ENCODE measurements at places on chromosomes 6 and 20.

DNA sequence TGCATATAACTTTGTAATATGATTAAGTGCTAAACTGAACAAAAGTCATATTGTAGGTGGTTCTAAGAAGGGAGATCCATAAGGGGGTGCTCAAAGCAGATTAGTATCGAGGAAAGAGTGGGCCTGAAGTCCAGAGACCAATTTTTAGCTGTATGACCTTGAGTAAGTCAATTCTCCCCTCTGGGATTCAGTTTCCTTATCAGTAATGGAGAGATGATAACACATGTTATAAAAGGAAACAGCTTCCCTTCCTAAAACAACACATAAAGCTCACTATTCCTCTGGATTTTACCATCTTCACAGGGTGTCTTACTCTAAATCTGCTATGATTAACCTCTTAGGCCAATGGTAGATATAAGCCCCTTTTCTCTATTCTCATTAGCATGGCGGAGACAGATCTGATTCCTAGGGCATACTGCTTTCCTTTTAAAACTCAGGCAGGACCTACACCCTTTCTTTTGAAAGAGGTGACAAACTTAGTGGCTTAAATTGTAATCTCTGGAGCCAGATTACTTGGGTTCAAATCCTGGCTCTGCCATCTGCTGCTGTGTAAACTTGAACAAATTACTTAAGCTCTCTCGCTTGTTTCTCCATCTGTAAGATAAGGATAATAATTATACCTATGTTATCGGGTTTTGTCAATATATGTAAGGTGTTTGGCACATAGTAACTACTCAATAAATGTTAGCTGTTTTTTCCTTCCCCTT is 39.5 kb downstream of the ACSS2 start:
- no peak for DNase-seq

DNA sequence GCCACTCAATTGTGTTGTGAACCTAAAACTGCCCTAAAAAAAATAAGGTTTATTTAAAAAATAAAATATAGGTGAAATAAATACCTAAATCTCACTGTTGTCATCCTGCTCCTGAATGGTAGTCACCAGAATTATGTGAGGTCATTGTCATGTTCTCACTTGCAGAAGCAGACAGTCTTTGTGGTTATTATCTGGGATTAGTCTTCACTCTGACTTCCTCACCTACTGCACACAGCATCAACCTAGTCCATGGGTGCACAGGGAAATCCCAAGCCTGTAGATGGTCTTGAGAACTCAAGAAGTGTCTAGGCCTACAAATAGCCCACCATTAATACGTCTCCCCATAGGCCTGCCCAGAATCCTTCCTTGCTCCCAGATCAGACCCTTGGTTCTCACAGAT is 97.0 kb downstream of the FOXF2 start:
- DNase-seq = no peak

DNA sequence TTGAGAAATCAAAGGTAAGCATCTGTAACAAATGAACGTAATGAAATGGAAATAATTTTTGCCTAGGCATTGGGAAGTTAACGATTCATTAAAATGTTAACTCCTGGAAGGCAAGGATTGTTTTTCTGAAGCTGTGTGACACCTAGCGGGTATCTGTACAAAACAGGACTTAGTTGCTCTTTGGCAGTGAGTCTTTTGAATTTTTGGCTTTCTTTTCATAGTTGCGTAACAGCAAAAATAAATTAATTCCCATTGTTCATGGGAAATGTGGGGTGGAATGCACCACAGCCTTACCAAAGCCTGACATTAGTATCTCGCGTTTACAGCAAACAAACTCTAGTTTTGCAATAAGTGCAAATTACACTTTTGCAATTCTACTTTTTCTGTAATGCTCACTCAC is 92.7 kb upstream of the DTNBP1 start:
- DNase-seq = no peak

DNA sequence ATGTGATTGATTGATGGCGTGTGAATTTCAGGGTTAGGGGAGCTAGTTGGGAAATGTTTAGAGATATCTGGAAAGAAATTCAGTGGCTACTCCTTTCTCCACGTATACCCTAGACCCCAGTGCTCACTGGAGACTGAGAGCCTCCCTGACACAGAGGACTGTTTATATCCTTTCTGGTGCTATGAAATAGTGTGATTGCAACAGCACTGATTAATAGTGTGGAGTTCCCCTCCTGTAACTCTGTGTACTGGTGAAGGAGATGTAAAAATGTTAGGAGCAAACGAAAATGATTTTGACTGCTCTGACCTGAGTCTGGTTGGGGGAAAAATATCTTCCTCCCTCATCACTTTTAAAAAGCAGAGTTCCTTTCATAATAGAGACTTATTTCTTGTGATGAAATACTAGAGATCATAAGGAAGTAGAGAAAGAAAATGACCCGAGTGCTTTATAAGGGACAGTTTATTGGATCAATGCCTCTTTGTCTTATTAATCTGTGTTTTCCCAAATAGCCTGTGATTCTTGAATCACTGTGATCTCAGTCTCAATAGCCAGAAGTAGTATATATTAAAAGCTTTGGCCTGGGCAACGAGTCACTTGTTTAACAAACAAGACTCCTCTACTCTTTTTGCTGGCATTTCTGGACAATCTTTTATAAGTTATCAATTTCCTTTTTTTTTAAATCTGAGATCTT is 92.3 kb downstream of the RNF182 start:
- no peak for DNase-seq

DNA sequence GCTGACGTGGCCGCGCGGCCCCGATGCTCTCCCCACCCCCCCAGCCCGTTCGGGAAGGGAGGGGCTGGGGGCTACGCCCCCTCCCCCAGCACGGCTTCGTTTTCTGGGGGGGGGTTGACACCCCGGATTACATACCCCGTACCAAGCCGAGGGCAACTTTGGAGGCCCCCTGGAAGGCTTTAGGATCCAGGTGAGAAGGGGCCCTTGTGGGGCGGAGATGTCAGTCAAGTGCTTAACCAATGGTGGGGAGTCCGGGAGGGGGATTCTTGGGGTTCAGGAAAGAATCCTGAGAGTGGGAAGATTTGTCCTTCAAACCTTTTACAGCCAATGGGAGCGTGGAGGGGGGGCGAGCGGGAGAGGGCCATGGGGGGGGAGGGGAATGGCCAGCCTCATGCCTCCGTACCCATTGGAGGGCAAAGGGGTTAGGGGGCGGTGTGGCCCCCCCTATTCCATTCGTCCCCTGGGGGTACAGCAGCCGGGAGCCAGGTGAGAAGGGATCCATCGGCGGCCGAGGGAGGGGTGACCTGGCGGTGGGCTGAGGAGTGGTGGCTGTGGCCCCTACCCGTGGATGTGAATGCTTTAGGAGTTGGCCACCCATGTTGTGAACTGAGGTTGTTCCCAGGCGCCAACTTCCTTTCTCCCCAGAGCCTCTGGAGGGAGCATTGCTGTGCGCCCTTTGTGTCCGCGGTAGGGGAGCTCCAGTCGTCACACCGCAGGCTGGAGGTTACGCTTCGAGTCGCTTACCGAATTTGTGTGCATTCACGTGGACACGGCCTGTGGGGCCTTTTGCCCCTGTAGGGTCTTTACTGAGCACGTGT is 682 bp downstream of the BRD2 start:
- DNase-seq = peak; percentile 52

DNA sequence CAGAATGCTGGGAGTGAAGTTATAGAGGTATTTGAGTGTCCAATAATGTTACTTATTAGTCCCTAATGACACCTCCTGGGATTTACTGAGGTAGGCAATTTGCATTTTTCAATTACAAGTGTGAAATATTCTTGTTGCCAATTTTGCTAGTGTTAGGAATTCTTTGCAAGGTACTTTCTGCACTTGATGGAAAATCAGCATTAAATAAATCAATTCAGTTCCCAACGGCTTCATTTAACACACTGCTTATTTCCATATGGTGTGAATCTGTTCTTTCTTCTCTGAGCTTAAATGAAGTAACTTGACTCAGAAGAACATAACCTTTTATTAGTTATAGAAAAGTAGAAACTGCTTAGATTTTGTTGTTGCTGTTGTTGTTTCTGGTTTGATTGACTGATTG is 21.2 kb downstream of the CCN2 start:
- DNase-seq = no peak

DNA sequence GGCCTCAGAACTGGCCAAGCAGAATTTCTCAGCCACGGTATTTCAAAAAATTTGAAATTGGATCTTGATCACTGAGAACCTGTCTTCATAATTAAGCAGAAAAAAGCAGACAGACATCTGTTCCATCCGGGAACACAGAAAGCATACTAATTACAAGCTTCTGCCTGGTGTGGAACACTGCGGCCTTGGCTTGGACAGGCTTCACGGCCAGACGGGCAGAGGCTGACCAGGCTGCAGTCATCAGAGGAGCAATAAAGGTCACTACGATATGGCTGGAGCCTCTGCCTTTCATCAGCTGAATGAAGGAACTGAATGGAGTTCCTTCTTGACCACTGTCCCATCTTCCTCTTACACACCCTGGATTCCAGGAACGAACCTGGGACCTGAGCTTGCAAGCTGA is 3.9 kb upstream of the NRSN1 start:
- no peak for DNase-seq

All from activated gamma-delta T cell treated with Interleukin-2 at 50 U/mL for 16 hours (primary cell).